CD4-positive, alpha-beta T cell treated with Interleukin-2 at 100 ng/mL for 4 hours (primary cell): ENCODE measurements at places on chromosomes 7 and 10.

DNA sequence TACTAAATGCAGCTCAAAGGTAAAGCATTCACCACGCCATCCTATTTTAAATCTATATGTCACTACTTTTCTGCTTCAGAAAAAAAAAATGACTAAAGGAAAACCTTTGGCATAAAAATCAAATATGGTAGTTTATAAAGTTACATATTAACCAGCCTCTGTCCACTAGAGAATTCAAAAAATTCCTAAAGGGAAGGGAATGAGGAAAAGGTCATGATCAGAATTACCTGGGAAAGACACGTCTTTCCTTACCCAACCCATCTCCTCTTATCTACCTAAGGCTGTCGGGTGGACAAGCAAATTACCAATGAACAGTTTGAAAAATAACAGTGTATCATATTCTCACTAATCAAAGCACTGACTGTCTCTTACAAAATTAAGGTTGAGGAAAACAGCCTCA lies 100.7 kb upstream of the TMEM106B start:
- DNase-seq, result no peak

GRCh38 chr7:138981332-138982203 lies at the start of gene KIAA1549:
Gene KIAA1549, minus strand, starts transcription at chr7:138981389. Its CDS starts 120 bp downstream, at chr7:138981269.
- peak; percentile 20 for DNase-seq

DNA sequence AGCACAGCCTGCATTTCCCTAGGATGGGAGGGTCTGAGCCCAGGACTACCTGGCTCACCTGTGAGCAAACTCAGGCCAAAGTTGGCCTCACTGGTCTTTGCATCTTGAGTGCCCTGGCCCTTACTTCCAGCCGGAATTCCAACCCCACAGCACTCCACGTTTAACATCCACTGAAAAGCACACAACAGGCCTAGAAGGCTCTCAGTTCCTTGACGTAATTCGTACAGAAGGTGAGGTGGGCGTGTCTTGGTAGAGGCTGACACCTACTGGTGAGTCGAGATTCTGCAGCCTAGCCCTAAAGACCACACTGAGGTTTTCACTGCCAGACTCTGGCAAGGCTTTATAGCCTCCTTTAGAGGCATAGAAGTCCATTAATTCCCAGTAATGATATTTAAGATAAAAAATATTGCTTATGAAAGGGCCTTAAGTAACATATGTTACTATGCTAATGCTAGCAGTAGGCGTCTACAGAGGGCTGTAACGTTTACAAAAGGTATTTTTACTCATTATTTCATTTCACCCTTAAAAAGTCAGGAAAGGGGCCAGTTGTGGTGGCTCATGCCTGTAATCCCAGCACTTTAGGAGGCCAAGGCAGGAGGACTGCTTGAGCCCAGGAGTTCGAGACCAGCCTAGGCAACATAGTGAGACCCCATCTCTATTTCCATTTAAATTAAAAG lies 95.8 kb downstream of the HIP1 start:
- DNase-seq, result peak; percentile 79

- DNase-seq, result no peak
These were observed 10.8 kb downstream of the HNRNPA2B1 start for GRCh38 chr7:26189697-26190096.

- no peak for DNase-seq
These were observed 62.8 kb downstream of the MTPN start for GRCh38 chr7:135914346-135914745.

- no peak for DNase-seq
These were observed 40.5 kb upstream of the HSPB1 start for GRCh38 chr7:76261931-76262330.

DNA sequence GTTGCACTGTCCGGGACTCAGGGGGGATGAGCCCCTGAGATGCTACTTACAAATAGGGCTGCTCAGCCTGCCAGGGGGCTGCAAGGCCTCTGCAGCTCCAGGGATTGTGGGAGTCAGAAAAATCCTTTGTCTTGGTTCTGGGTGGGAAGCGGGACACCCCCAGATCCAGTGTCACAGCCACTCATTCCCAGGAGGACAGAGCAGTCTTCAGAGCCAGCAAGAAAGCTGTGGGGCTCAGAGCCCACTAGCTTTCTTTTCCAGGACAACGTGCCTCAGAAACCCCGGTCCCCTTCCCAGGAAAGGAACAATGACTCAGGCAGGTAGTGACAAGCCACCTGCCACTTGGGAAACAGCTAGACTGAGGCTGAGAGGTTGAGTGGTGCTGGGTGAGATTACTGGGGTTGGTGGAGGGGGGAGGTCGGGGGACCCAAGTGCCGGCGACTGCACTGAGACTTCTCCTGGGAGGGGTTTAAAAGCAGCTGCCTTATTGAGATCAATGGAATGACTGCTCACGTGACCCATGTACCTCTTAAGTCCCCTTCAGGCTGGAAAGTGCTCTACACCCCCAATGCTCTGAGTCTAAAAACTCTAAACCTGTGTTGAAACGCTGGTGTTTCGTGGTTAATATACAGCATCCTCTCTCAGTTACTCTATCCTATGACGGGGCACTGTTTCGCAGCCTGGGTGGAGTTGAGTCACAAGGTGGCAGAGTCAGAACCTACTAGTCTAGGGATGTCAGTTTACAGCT lies 123.6 kb downstream of the UBE2H start:
- DNase-seq, result no peak

GRCh38 chr7:16268821-16269768 lies 152.2 kb downstream of the CRPPA start:
- no peak for DNase-seq

DNA sequence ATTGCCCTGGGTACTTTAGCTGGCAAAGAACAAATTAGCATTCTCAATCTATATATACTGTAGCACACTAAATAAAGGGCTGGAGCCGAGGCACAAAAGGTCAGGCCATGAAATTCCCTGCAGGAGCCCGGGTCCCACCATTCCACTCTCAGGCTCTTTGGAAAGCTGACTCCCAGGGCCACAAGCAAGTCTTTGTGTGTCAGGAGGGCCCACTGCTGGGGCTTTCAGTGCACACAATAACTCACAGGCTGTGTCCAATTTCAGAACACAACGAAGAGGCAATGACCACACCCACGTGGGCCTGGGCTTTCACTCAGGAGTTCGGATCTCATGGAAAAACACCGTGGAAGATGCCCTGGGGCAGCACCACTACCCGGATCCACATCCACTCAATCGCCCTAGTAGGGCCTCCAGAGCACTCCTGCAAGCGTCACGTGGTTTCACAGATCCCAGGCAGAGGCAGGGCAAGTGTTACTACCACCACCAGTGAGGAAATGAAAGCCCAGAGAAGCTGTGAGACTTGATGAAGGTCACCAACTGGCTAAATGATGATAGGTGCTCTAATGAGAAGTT lies 60.3 kb downstream of the COBL start:
- DNase-seq, result no peak

DNA sequence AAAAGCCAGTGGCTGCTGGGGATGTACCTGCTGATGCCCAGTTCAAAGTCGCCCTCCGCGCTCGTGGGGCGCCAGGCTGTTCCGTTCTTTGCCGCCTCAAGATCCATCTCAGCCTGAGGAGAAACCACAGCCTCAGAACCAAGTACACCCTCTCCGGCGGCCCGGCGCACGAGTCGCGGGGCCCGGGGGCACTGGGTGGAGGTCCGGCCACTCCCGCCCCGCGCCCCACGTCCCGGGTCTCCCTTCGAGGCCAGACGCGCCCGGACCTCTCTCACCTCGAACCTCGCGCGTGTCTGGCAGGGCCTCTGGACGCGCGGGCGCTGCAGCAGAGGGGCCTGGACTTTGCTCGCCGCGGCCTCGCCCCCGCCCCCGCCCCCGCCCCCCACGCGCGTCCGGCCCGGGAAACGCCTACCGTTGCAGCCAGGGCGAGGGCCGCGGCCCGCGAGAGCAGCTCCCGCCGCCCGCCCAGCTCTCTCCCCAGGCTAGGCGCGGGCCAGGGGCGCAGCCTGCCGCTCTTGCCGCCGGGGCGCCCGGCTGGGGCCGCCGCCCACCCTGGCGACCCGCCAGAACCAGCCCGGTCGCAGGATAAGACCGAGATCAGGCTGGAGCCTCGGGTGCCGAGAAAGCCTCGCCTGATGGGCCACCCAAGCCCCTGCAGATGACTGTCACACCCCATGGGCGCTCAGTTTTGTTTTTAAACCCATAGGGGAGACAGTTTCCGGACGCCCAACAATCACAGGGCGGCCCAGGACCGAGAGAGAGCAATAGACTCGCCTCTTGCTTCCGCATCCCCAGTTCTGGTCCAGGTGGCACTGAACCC lies at the start of gene ABCB4:
Gene ABCB4, minus strand, starts transcription at position 322 of the 820 bp plus-strand sequence. Its CDS starts 215 bp downstream, at position 107.
- DNase-seq, result no peak
